ENCODE measurements at places on chromosomes 6 and 20.

- DNase-seq: no peak
Observed at GRCh38 chr20:50194831-50195523, 4.3 kb downstream of the CEBPB start.

DNA sequence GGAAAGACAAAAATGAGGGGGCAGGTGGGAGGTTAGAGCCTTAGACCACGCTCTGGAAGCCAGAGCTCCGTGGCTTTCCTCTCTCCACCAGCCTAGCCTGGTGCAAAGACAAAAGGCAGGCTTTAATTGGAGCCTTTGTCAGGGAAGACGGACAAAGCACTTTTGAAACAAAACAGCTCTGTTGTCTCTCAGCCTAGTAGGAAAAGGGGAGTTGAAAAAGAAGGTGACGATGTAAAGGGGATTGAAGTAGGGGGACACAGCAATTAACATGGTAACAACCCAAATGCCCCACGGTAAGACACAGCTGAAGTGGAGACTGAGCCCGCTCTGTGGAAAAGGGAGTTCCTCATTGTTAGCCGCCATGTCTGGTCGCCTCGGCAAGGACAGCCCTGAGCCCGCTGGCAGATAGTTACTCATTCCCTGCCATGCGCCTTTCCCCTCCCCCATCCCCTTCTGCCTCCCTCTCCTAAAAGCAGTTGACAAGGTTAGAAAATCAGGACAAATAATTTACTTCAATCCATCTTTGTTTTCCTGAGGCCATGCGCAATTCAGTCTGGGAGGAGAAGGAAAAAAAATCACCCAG lies 93.0 kb downstream of the TCP11 start:
- no peak for DNase-seq

GRCh38 chr6:146857980-146858347 lies 259.2 kb downstream of the ADGB start:
- DNase-seq: no peak

DNA sequence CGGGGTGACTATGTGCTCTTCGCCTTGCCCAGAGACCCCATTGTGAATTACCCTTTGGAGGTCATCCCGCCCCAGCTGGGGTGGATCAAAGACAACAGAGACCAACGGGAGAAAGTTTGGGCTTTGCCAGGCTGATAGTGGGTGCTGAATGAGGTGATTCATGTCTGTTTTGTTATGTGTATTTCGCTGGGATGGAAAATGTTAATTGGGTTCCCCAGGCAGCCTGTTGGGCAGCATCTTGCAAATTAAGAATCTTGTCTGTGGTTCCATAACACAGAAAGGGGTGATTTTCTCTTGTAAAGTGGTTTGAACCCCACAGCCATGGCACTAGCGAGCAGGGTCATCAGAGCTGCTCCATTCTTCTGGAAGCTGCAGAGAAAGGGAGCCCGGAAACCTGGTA lies 63.1 kb upstream of the UNC93A start:
- DNase-seq: no peak

DNA sequence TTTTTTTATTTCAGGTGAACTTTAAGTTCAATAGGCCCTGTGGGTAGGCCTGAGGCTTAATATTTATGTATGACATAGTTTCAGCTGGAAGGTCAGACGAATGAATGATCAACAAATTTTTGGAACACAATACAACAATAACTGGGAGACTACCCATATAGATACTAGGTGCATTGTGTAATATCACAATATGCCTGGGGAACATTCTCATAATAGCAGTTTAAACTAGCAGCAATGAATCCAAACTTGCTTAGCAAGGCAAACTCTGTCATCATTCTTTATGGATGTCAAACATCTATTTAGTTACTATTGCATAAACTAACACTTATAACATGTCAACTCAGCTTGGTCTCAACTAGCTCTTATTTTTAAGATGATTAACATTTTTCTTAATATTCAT lies 49.3 kb downstream of the ELOVL4 start:
- no peak for DNase-seq

GRCh38 chr6:71367756-71368155 lies 79.1 kb downstream of the OGFRL1 start:
- no peak for DNase-seq
